Spinal cord (tissue), 10 donors: ENCODE measurements at places on chromosomes 3 and 15. TPM values are rescaled to one million over a fixed set of nuclear protein-coding genes. Genes with fewer than 3 reads are reported as not detected.

The TICRR gene
- total RNA-seq: 2.0 TPM

- H3K27ac ChIP-seq: peak overlapping the region; percentile 79
- no peak overlapping the region for H3K4me3 ChIP-seq
- no peak for DNase-seq
- peaks cover 14% of the 10 kb centered on the region for H3K4me1 ChIP-seq
Measured at GRCh38 chr3:70000563-70001081, 1.1 kb downstream of the SAMMSON start.

DNA sequence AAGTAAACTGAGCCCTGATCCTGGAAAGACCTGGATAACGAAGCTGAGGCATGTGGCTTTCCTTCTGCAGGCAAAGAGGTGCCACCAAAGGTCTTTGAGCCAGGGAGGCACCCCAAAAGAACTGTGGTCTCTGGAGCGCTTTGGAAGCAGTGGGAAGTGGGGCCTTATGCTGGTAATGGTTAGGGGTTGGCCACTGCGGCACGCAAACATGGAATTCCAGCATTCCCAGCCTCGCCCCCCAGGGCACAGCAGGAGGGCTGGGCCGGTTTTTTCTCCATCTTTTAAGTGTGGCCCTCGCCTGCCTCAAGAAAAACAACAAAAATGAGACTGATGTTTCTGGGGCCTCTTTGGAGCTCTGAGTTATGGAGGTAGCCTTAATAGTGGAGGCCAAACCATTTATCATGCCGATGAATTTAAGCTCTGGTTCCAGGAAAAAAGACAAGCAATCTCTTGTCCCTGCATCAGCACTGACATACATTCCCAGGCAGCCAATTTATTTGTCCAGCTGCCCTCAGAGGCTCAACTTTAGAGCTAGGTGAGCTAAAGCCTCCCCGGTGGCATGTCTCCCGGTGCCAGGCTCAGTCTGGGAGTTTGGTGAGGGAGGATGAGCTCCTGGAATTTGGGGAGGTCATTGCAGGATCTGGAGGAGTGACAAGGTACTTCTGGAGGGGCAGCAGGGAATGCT is 109.0 kb downstream of the TLE3 start:
- H3K36me3 ChIP-seq: no peaks in the 10 kb centered on the region
- H3K27me3 ChIP-seq: peaks cover 11% of the 10 kb centered on the region
- H3K4me1 ChIP-seq: peaks cover 37% of the 10 kb centered on the region
- no peak for DNase-seq

DNA sequence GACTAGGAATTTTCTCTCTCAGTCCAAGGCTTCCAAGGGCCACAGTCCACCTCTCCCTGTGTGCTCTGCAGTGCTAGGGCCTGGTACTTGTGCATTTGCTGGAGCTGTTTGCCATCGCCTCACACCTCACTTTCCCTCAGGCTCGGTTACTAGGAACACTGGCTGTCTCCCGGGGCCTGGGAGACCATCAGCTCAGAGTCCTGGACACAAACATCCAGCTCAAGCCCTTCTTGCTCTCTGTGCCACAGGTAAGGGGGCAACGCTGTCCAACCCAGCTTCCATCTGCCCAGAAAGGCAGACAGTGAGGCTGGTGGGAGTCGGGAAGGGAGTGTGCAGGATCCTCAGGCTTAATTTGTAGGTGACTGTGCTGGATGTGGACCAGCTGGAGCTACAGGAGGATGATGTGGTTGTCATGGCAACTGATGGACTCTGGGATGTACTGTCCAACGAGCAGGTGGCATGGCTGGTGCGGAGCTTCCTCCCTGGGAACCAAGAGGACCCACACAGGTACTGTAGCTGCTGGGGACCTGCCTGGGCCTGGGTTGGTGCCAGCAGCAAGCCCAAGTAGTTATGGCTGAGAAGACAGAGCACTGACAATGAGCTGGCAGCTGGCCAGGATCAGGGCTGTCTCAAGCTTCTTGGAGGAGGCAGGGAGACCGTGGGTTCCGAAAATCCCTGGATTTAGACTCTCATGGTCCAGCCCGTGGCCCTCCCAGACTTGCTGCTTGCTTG is 3.4 kb downstream of the PPM1M start:
- peaks cover 34% of the 10 kb centered on the region for H3K4me1 ChIP-seq
- H3K36me3 ChIP-seq: peaks cover 68% of the 10 kb centered on the region
- no peaks in the 10 kb centered on the region for H3K27me3 ChIP-seq
- DNase-seq: no peak
- no peak overlapping the region for H3K4me3 ChIP-seq

GRCh38 chr3:143122608-143123352 is 3.2 kb downstream of the CHST2 start:
- H3K36me3 ChIP-seq: peaks cover 12% of the 10 kb centered on the region
- H3K27ac ChIP-seq: no peak overlapping the region
- peaks cover 17% of the 10 kb centered on the region for H3K27me3 ChIP-seq
- H3K4me1 ChIP-seq: peaks cover 23% of the 10 kb centered on the region
- H3K4me3 ChIP-seq: no peak overlapping the region

The TYRO3 gene
- 33.7 TPM for total RNA-seq

GRCh38 chr3:40645883-40646282 is 121.1 kb downstream of the ZNF621 start:
- H3K36me3 ChIP-seq: no peaks in the 10 kb centered on the region
- H3K4me3 ChIP-seq: no peak overlapping the region
- H3K27ac ChIP-seq: no peak overlapping the region
- H3K27me3 ChIP-seq: no peaks in the 10 kb centered on the region

GRCh38 chr3:26558257-26558656 is 64.3 kb upstream of the LRRC3B start:
- H3K4me1 ChIP-seq: no peaks in the 10 kb centered on the region
- H3K4me3 ChIP-seq: no peak overlapping the region
- no peak overlapping the region for H3K27ac ChIP-seq
- no peak for DNase-seq

GRCh38 chr3:69491975-69492374 is 106.1 kb upstream of the FRMD4B start:
- H3K27ac ChIP-seq: no peak overlapping the region
- no peaks in the 10 kb centered on the region for H3K36me3 ChIP-seq
- H3K4me3 ChIP-seq: no peak overlapping the region
- H3K4me1 ChIP-seq: no peaks in the 10 kb centered on the region
- H3K27me3 ChIP-seq: no peaks in the 10 kb centered on the region

DNA sequence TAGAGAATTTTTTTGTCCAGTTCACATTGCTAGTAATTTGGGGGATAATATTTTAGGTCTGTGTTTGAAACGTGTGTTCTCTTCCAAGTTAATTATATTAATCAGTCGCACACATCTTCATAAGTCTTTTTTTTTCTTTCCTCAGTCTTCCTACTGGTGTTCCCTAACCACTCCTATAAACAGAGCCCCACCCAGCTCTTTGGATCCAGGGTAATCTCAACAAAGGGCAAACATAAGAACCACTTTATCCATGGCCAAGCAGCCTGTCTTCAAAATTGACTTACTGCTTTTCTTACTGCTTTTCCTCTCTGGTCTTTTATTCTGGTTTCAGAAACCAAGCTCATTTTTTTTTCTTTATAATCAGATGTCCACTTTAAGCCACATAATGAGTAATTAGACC is 266.8 kb upstream of the NECTIN3 start:
- no peak overlapping the region for H3K4me3 ChIP-seq
- no peaks in the 10 kb centered on the region for H3K36me3 ChIP-seq
- no peak for DNase-seq
- H3K27me3 ChIP-seq: no peaks in the 10 kb centered on the region
- H3K4me1 ChIP-seq: no peaks in the 10 kb centered on the region
- H3K27ac ChIP-seq: no peak overlapping the region

The FBXW12 gene
- 0.99 TPM for total RNA-seq

DNA sequence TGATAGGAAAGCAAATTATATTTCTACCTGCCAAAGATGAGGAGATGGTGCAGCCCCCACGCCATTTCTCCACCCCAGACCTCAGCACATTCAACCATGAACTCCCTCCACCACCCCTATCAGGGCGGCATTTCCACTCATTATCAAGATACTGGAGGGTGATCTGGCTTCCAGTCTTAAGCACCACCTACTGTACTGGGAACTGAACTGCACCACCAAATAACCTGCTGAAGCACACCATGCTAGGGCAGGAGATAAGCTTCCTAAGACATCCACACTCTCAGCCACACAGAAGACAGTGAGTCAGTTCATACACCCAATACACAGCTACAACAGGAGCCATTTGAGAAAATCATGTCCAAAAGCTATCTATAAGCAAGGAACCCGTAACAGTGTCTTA is 98.8 kb downstream of the FGF7 start:
- no peaks in the 10 kb centered on the region for H3K4me1 ChIP-seq
- no peaks in the 10 kb centered on the region for H3K36me3 ChIP-seq
- no peak overlapping the region for H3K27ac ChIP-seq
- no peak overlapping the region for H3K4me3 ChIP-seq
- no peaks in the 10 kb centered on the region for H3K27me3 ChIP-seq

DNA sequence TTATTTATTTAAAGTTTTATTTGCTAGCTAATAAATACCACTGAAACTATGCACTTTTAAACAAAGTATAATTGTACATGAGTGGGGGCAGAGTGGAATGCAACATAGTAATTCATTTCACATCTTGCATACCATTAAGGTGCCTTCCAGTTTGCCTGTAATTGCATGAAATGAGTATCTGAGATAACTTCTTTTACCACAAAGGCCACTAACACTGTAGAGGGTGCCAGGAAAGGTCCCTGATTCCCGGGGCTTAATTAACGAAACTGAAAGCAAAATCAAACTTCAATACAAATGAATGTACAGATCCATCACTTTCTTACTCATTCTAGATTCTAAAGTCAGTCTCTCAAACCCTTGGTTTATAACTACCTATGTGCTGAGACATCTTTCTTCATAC is 2.1 kb downstream of the CD47 start:
- peak overlapping the region; percentile 91 for H3K4me3 ChIP-seq
- peaks cover 9% of the 10 kb centered on the region for H3K27me3 ChIP-seq
- H3K4me1 ChIP-seq: peaks cover 7% of the 10 kb centered on the region
- H3K27ac ChIP-seq: no peak overlapping the region

DNA sequence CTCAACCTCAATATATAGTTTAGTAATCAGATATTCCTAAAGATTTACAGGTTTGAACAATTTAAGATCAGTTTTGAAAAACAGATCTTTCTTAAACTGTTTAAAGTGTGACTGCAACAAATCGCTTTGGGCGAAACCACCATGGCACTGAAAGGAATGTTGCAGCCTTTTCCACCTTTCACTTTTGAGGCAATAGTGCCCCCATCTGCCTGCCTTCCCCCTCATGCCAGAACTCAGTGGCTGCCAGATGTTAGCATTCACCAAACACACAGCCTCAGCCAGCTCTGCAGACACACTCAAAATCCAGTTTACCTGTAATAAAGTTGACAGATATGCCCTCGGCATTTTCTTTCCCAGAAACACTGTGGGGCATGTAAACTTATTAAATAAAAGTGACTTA is 3.3 kb downstream of the LYSMD4 start:
- DNase-seq: no peak
- no peaks in the 10 kb centered on the region for H3K27me3 ChIP-seq
- peaks cover 28% of the 10 kb centered on the region for H3K36me3 ChIP-seq
- peaks cover 14% of the 10 kb centered on the region for H3K4me1 ChIP-seq
- no peak overlapping the region for H3K4me3 ChIP-seq

The SH3BP5 gene
- 74.7 TPM for total RNA-seq

The FETUB gene
- total RNA-seq: not detected

- H3K27ac ChIP-seq: no peak overlapping the region
- no peaks in the 10 kb centered on the region for H3K27me3 ChIP-seq
- H3K4me1 ChIP-seq: peaks cover 12% of the 10 kb centered on the region
- DNase-seq: no peak
Measured at GRCh38 chr3:134337071-134337482, 37.2 kb downstream of the AMOTL2 start.

GRCh38 chr3:179726075-179726699 is 73.3 kb downstream of the USP13 start:
- H3K4me1 ChIP-seq: no peaks in the 10 kb centered on the region
- no peak overlapping the region for H3K27ac ChIP-seq
- no peak for DNase-seq
- no peak overlapping the region for H3K4me3 ChIP-seq
- peaks cover 23% of the 10 kb centered on the region for H3K36me3 ChIP-seq

DNA sequence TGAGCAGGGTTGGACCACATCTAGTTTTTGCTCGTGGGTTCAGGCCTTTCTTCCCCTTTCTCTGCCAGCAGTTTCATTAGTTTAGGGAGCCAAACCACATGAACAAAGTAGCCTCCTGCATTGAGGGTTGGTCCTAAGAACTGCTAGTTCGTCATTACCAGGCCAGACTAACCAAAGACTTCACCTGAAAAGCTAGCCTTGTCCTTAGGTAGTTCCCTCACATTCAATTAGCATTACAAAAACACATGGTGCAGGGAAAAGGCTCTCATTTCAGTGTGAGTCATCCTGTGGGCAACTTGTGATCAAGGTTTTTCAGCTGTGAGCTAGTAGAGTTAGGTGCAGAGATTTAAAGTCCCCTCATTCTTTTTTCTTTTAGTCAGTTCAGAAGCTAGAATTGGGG is 279.3 kb upstream of the CTNNB1 start:
- no peaks in the 10 kb centered on the region for H3K36me3 ChIP-seq
- H3K27me3 ChIP-seq: no peaks in the 10 kb centered on the region
- no peak for DNase-seq
- H3K4me1 ChIP-seq: peaks cover 7% of the 10 kb centered on the region

GRCh38 chr3:62876064-62876463 is 848 bp upstream of the CADPS start:
- H3K4me3 ChIP-seq: peak overlapping the region; percentile 61
- no peak overlapping the region for H3K27ac ChIP-seq
- no peak for DNase-seq
- H3K4me1 ChIP-seq: peaks cover 21% of the 10 kb centered on the region
- no peaks in the 10 kb centered on the region for H3K36me3 ChIP-seq

DNA sequence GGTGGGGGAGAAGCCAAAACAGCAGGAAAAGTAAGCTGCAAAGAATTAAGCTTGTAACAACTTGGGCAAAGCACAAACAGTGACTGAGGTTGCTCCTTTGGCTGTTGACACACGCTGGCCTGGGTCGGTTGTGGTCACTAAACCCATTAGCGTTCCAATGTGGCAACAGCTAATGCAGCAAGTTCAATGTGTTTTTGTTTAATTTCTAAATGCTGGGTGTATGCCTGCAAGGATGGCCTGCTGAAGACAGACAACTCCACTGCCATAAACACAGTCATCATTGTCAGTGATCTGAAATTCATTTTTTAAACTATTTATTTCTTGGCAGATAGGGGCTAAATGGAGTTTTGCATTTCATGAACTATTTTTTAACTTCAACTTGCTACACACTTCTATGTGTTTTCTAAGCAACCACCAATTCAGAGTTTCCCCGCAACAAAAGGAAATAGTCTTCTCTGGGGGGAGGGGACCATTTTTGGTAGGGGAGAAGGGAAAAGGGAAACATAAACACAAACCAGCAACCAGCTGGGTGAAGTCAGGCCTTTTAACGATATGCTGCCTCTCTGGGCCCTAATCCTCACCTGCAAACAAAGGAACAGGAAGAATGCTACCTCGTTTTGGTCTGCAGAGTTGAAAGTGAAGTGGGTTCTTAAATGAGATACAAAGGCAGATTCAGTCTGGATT is 34.8 kb upstream of the WNT5A start:
- peaks cover under 1% of the 10 kb centered on the region for H3K27me3 ChIP-seq
- no peaks in the 10 kb centered on the region for H3K36me3 ChIP-seq
- DNase-seq: no peak
- no peak overlapping the region for H3K27ac ChIP-seq
